ENCODE measurements at places on chromosomes 7 and 10. TPM values are rescaled to one million over a fixed set of nuclear protein-coding genes. Genes with fewer than 3 reads are reported as not detected.

Gene POT1
- 50.4 TPM for polyA plus RNA-seq

DNA sequence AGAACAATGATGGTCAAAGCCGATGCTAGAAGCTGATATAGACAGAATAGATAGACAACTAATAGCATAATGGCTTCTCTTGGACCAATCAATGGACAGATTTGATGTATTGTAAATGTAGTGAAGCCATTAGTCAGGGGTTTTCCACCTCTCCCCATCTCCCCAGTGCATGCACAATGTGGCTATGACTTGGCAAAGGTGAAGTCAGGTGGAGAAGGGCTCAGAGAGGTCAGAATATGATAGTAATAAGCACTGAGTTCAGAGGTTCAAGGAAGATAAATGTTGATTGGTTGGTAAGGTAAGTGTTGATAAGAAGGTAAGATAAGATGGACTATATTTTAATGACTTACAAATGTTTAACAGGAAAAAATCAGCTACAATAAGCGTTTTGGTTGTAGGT is 28.5 kb downstream of the BLNK start:
- DNase-seq: no peak

DNA sequence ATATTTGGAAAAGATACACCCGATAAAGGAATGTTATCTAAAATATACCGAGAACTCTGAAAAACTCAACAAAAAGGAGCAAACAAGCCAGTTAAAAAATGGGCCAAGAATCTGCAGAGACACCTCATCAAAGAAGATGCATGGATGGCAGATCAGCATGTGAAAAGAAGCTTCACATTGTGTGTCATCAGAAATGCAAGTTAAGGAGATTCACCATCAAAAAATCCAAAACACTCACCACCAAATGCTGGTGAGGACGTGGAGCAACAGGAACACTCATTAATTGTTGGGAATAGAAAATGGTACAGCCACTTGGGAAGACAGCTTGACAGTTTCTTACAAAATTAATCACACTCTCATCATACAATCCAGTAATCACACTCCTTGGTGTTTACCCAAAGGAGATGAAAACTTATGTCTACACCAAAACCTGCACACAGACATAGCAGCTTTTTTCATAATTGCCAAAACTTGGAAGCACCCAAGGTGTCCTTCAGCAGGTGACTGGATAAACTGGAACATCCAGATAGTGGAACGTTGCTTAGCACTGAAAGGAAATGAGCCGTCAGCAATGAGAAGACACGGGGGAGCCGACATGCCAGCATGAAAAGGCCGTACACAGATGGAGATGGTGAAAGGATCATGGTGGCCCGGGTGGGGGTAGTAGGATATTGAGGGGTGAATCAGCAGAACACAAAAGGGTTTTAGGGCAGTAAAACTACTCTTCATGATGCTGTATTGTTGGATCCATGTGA is 27.9 kb upstream of the PWWP2B start:
- DNase-seq: no peak

Gene MOGAT3
- 0.90 TPM for polyA plus RNA-seq

Gene ST8SIA6
- 1.7 TPM for polyA plus RNA-seq

DNA sequence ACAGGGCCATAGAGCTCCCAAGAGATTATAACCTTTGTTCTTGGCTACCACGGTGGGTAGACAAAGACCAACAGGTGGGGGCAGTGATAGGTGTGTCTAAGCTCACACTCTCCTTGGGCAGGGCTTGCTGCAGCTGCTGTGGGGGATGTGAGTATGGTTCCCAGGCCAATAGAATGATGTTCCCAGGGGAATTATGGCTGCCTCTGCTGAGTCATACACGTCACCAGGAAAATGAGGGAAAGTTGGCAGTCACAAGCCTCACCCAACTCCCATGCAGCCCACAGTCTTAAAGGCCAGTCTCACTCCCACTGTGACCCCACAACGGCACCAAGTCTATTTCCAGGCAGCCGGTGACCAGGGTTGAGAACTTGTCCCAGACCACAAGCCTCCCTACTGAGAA is 453.4 kb upstream of the PODXL start:
- no peak for DNase-seq

Gene ABCB4
- 4.1 TPM for polyA plus RNA-seq

All from left kidney (tissue), 8 donors.